RPMI8226 (cell line): ENCODE measurements at places on chromosomes 2 and 18.
A peak's percentile ranks its signal among the peaks of the same experiment; 100 is the strongest.

- peak; percentile 10 for DNase-seq
Observed at GRCh38 chr2:126359494-126359893, 296.5 kb upstream of the GYPC start.

DNA sequence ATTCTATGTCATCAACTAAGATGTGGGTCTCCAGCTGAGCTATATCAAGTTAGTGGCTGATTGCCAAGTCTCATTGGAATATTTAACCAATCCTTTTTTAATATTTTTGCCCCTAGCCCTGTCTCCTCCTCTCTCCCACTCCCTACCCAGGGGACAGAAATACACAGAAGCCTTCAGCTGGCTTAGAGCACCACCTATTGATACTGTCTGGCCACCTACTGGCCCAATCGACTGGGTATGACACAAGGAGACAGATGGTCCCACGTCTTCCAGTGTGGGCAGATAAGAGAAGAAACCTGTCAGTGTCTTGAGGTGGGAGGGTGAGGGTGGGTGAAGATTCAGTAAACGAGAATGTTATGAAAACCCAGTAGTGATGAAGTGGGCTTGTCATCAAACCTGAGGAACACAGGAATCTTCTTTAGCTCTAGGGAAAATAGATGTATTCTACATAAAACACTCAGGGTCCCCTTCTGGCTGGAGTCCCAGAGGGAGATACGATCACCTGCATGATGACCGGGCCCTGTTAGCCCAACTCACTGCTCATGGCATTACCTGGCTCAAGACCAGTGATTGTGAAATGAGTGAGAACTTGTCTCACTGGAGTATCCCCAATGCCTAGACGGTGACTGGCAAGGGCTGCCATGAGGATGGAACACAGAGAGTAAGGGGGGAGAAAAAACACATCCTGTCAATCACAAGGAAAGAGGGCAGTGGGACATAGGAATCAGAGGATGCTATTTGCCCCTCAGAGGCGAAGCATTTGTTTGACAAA lies 26.7 kb downstream of the POLR1A start:
- no peak for DNase-seq

DNA sequence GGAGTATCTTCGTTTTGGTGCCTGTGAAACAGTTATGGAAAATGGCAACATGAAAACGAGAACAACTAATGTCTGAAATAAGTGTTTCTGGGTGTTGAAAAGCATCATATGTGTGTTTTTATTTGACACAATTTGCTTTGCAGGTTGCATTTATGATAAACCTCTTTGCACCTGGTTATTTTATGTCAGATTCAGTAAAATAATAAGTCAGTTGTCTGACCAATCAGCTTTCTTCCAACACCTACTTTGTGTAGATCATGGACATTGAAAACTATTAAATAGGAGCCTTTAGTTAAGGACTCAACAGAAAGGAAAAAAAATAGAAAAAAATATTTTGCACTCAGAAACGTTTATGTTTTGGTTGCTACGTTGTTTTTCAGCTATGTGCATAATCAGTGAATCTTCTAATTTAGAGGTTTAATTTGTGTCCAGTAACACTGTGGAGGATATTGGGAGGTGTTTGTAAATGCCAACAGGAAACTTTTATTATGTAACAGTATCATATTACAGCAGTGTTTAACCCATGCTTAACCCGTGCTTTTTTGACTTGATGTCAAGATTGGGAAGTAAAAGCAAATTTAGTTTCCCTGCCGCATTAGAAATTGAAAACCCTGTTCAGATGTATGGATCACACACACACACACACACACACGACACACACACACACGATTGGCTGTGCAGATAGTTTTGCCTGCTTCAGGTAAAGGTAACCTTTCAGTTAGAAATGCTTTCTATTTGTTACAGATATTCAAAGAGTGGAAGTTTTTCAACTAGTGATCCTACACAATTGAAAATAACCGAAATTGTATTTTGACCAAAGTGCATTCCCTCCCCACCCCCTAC lies 2.6 kb downstream of the PKP4 start:
- DNase-seq = no peak

- DNase-seq = no peak
Observed at GRCh38 chr2:82811946-82812345, 1647.1 kb downstream of the SUCLG1 start.

- DNase-seq = no peak
Observed at GRCh38 chr18:43893001-43893637, 615.8 kb upstream of the SYT4 start.

DNA sequence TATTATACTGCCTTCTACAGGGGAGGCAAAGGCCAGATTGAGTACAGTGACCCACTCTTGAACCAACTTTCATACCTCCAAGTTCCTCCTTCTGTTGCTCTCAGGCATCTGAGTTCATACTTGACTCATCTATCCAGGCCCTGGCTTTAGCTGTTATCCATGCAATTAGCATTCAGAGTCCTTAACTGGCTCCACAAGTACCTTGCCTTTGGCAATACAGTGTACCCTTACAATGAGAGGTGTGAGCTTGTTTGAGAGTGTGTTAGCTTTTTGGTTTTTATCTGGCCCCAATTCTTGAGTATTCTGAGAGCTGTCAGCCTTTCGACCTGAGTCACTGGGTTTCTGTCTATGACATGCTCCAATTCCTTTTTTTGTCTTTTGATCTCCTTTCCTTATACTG lies 60.2 kb downstream of the EHD3 start:
- DNase-seq = no peak

GRCh38 chr2:3294069-3294468 lies 83.5 kb downstream of the EIPR1 start:
- no peak for DNase-seq

DNA sequence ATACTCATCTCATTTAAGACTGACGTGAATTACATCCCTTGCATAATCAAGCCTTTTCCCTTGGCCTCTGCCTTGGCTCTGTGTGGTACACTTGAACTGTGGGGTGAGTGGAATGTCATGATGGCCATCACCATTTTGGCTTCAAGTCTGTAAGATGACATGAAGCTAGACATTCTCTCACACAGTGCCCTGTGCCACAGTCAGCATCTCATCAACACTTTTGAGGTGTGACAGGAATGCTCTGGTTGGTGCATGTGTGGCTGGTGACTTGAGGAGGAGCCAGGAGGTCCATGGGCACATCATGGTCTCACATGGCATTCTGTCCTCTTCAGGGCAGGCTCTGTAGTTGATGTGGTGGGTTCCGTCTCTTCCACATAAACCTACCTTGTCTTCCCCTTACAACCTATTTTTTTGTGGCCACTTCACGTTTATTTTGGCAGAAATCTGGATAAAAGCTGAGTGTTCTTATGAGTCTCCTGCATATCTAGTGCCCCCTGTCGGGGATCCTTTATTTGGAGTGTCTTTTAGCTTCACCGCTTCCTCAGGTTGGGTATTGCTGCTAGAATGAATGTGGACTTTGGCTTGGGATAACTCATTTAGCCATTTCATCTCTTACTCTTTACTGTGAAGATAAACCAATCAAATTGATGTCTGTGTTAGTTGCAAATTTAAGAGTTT lies 28.1 kb downstream of the MAP4K4 start:
- DNase-seq = no peak

GRCh38 chr2:113675875-113676274 lies 48.8 kb downstream of the RABL2A start:
- DNase-seq = no peak

DNA sequence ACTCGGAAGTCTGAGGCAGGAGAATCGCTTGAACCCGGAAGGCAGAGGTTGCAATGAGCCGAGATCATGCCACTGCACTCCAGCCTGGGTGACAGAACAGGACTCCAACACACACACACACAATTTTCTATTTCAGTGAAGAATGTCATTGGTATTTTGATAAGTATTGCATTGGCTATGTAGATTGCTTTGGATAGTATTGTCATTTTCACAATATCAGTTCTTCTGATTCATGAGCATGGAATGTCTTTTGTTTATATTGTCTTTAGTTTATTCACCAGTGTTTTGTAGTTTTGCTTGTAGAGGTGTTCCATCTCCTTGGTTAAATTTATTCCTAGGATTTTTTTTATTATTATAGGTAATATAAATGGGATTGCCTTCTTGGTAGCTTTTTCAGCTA lies 693.4 kb upstream of the SYT4 start:
- no peak for DNase-seq

DNA sequence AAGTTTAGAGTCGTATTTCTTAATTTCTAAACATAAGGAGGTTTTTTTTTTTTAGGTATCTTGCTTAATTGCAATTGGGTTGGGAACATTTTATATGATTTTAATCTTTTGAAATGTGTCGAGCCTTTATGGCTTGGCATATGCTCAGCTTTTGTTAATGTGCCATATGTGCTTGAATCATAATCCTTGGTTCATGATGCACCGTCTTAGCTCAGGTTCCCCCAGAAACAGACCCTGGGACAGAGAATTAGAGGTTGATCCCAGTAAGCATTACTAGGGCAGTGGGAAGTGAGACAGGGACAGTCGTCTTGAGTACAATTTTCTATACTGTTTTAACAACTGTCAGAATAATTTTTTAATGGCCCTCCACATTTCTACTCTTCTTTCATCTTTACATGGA lies 9.3 kb downstream of the CHCHD5 start:
- DNase-seq = no peak

DNA sequence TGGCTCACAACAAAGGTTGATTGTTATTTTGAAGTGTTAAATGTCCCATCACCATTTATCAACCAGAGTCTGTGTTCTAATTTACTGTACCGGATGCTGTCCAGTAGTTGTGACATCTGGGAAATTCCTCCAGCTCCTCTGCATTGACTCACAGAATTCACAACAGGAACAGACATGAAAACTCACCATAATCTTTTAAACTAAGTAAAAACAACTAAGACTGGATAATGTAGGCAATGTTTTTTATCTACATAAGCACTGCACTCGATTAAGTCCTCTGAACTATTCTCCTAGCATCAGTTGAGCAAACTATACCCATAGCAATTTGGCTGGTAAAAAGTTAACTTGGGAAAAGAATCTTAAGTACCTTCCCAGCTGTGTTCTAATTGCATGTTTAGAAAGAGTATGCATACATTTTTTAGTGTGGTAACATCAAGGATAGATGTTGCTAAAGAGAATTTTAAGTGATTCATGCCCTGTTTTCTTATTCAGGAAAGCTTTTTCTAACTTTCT lies 42.9 kb upstream of the MYO1B start:
- DNase-seq = no peak

- DNase-seq = peak; percentile 61
Observed at GRCh38 chr2:75053484-75054112, 95.2 kb downstream of the POLE4 start.

DNA sequence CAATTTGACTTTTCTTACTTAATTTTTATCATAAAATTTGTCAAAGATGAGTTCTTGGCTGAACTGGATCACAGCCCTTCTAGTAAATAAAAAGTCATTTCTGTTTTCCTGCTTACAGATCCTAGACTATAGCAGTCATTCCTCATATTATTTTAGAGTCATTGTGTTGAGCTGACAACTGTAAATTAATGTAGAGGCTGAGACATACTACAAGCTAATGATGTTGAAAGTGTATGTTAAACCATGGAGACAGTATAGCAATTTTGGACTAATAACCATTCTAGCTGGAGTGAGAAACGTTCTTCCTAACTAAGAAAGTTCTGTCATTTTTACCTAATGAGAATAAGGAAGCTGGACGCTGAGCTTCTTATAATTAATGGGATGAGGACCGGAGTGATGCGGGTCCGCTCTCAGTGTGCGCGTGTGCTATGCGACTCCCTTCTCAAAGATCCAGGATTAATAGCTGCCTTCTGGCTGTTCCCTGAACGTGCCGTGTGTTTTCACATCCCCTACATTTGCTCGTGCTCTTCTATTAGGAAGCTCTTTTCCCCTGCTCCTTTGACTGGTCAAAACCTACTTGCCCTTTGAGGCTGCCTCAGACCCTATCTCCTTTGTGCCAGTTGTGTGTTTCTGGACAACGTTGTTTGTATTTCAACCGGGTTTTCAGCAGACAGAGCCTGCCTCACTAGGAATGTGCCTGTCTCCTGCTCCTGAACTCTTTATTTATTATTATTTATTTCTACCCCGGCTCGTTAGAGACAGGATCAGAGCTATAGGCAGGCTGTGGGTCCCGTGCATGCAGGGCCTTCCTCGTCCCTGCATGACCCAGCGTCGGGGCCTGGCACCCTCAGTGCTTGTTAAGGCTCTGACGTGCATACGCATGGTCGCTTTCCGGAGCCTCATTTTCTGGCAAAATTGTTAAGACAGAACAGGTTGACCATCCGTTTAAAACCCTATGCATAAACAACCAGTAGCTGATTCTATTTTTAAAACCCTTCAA lies 182.6 kb downstream of the DCDC2C start:
- DNase-seq = no peak

DNA sequence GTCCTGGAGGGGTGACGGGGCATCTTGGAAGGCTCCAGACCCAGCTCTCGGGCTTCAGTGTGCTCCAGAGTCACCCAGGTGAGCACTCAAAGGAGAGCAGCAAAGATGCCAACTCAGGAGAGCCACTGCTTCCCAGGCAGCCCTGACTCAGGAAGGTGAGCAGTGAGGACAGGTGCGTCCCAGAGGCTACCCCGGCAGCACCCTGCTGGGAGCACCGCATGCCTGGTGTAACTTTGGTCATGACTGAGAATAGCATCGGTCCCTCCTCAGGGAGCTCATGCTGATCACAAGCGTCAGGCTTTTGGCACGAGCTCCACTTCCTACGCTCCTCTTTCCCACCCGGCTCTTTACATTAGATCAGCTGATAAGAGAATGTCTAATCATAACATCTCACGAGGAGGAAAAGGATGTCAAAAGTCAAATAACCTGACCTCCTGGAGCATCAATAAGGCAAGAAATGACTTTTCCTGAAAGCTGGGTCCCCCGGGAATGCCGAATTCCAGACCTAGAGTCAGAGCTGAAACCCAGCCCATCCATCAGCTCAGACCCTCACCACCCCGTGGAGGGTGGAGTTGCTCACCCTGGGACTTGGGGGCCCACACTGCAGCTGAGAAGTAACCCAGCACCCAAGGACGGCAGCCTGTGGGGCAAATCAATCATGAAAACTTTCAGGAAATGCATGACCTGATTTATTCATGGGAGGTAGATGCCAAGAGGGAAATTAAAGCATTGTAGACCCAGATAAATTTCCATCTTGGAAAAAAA lies 248.8 kb downstream of the ACKR3 start:
- no peak for DNase-seq

GRCh38 chr2:28635191-28635611 lies 116.4 kb upstream of the PPP1CB start:
- DNase-seq = no peak

- DNase-seq = no peak
Observed at GRCh38 chr2:190159453-190159852, 96.9 kb upstream of the MSTN start.

DNA sequence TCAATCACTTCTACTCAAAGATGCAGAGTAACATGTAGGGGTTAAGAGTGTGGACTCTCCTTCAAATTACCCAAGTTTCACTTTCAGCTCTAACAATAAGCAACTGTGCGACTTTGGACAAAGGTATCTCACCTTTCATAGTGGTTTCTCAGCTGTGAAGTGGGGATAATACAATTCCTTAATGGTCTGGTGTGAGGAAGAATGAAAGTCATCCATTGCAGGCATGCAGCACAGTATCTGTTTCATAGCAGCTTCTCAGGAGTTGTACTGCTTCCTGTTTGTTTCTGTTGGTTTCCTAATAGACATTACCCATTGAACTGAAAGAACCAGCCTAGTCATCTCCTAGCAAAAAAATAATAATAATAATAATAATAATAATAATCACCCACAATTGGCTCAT lies 74.4 kb downstream of the DDX18 start:
- no peak for DNase-seq

- no peak for DNase-seq
Observed at GRCh38 chr2:159044804-159045286, 76.4 kb downstream of the TANC1 start.

GRCh38 chr2:240644859-240645301 lies 19.6 kb downstream of the GPR35 start:
- no peak for DNase-seq

GRCh38 chr2:232204457-232204931 lies 174.1 kb upstream of the ALPP start:
- DNase-seq = no peak
